ENCODE measurements at places on chromosomes 12 and 14.

DNA sequence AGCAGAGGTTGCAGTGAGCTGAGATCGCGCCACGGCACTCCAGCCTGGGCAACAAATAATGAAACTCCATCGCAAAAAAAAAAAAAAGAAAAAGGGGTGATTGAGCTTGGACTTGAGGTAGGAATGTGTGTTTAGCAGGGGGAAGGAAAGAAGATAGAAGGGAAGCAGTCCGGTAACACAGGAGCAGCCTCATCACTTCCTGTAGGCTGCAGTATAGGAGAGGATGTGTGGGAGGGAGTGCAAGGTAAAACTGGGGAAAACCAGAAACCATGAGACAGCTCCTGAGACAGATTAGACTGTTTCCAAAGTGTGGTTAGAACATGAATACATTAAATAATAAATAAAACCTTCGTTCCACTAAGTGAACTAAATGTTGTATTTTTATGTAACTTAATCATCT is 49.2 kb downstream of the FGD4 start:
- DNase-seq = no peak

DNA sequence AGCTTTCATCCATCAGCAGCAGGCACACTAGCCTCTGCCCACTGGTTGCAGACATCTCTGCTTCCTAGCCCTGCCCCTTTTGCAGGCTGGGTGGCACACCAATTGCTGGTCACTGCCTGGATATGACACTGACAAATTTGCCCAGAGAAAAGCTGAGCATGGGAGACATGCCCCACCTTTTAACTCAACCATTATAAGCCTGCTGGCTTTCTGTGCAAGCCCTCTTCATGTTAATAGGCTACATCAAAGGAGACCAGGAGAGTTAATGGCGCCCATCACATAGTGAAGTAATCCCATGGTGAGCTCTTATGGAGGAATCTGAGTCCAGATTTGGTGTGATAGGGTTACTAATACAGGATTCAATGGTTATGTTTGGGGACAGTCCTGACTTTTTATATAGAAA is 139.2 kb downstream of the KICS2 start:
- no peak for DNase-seq

DNA sequence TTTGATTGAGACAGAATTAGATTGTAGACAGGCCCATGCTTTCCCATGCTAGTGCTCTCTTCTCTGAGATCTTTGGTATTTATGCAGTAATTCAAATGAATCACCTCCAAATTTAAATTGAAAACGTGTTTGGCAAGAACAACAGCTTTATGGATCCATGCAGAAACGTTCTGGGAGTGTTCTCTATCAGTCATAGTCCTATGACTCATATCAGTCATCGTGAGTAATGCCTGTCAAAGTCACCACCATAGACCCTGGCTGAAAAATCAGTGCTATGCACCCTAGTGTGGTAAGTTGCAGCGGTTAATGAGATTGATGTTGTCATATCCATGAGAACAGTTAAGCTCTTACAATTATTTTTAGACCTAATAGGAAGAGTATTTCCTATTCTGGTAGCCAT is 90.1 kb upstream of the FOXG1 start:
- no peak for DNase-seq

- no peak for DNase-seq
Observed at GRCh38 chr14:36361210-36361853, 40.9 kb upstream of the MBIP start.

- DNase-seq = no peak
Observed at GRCh38 chr14:85675957-85676356, 146.0 kb downstream of the FLRT2 start.

DNA sequence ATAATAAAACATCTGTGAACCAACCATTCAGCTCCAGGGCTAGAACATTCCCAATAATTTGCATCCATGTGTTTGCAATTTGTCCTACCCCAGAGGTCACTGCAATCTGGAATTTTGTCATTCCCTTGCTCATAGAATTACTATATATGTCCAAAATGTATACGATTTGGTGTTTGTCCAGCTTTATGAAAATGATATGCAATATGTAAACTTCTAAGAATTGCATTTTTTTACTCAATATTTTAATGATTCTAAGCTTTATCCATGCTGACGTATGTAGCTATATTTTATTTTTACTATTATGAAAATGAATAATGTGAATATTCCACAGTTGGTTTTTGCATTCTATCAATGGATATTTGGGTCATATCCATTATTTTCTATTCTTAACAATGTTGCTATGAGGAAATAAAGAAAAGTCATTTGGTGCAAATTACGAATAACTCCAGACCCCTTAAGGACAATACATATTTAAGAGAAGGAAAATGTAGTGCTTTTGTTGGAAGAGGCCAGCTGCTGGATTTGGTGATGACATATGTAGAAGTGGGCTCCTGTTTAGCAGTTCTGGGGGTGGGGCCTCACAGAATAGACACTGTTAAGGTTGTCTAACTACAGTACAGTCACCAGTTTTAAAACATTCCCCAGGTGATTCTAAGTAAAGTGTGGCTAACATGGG is 139.4 kb downstream of the SLC38A4 start:
- DNase-seq = no peak

DNA sequence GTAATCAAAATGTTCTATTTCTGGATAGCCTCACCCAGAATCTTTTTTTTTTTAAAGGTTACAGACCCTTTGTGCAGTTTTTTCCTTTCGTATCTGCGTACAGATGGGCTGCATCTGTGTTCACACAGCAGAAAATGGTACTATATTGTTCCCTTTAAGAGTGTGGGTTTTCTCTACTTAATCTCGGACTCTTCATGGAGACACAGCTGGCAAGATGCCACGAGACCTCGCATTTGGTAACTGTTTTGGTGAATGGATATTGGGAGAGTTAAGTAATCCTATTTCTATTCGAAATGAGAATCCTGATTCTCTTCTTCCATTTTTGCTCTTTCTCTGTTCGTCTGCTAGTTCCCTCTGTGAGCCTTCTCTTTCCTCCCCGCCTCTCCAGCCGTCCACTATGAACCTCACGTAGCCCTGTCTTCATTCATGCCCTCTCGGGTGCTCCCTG is 85.7 kb downstream of the SAMD4A start:
- no peak for DNase-seq

DNA sequence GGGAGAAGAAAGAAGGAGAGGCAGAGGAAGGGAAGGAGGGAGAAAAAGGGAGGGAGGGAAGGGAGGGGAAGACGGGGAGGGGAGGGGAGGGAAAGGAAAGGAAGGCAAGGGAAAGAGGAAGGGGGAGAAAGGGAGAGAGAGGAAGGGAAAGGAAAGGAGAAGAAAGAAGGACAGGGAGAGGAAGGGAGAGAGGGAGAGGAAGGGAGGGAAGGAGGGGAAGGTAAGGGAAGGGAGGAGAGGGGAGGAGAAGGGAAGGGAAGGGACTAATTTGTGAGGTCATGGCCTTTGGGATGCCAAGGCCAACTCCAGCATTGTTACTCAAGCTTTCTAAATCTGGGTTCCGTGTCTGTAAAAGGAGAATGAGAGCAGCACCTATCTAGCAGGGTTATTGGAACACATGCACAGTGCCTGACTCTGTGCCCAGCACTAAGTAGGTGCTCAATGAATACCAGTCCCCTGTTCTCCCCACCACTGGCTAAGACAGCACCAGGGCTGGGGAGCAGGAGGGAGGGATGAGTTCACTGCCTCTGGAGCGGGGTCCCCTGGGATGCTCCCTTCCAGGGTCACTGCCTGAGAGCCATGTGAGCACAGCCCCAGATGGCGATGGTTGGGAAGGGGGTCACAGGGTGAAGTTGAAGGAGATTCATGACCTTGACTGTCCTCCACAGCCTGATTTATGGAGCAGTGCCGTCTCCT is 560.1 kb upstream of the TBX3 start:
- DNase-seq = no peak

- DNase-seq = peak; percentile 64
Observed at GRCh38 chr12:69330475-69331473, 17.4 kb upstream of the LYZ start.

DNA sequence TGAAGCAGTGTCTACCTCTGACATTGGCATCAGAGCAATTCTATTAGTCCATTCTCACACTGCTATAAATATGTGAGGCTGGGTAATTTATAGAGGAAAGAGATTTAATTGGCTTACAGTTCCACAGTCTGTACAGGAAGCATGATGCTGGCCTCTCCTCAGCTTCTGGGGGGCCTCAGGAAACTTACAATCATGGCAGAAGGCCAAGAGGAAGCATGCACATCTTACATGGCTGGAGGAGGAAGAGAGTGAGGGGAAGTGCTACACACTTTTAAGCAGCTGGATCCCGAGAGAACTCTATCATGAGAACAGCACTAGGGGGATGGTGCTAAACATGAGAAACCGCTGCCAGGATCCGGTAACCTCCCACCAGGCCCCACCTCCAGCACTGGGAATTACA is 25.7 kb upstream of the SEL1L start:
- DNase-seq = no peak

DNA sequence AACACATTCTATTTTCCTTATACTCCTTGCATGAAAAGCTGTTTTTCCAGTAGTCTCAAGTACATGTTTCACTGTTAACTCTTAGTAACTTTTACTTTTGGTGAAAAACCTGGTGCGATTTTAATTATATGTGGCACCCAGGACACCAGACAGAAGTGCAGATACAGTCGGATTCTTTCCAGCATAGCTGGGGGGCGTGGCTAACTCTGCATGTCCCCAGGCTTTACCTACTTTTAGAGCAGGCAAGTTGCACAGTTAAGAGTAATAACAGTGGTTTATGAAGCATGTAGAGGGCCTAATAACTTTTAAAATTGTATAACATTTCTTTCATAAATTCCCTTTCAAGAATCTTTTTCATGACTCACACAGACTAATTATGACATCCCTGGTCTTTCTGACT is 70.7 kb downstream of the HSD17B6 start:
- no peak for DNase-seq

GRCh38 chr12:26400627-26401026 is 205.3 kb downstream of the SSPN start:
- no peak for DNase-seq

- DNase-seq = peak; percentile 14
Observed at GRCh38 chr14:21768116-21768874, 94.7 kb upstream of the OR4E1 start.

DNA sequence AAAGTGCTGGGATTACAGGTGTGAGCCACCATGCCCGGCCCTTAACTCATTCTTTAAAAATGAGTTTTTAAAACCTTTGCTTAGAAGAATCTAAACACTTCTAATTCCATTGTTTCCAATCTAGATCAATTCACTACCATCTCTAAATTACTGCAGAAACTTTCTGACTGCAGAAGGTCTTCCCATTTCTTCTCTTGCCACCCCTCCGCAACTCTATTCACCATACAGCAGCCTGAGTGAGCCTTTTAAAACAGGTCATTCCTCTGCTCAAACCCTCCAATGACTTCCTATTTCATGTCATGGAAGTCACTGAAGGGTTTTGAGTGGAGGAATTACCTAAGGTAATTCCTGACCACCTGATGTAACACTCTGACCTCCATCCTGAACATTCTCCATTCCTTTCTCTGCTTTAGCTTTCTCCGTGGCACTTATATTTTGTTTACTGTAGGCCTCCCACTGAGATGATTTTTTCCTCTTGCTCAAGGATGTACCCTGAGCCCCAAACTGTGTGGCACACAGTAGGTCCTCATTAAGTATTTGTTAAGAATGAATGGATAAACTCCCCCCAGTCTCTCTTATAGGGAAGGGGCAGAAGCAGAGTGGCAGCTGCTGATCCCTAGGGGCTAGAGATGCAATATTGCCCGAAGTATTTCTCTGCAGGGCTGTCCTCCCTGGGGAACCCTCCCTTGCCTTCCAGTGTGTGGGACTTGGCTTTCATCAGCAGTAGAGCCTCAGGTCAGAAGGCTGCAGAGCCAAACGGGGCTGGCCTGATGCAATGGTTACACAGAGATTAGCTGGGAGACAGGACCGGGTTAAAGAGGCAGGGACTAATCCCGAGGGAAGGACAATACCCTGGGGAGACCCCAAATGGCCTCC is 1.2 kb downstream of the DDIT3 start:
- peak; percentile 33 for DNase-seq

GRCh38 chr12:131939007-131939406 is 9.9 kb downstream of the PUS1 start:
- no peak for DNase-seq

DNA sequence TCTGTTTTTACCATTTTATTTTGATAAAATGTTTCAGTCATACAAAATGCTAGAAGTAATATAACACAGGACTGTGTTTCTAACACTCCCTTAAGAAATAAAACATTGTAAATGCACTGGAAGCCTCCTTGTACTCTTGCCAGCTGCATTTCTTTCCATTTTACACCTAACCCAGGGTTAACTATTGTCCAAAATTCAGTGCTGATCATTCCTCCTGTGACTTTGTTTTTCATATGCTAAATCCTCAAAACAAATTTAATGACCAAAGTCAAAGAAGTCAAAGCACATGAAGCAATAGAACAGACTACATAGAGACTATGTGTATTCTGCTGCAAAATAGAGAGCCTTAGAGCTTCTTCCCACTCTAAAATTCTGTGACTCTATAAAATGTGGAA is 420.3 kb upstream of the PRICKLE1 start:
- DNase-seq = no peak

DNA sequence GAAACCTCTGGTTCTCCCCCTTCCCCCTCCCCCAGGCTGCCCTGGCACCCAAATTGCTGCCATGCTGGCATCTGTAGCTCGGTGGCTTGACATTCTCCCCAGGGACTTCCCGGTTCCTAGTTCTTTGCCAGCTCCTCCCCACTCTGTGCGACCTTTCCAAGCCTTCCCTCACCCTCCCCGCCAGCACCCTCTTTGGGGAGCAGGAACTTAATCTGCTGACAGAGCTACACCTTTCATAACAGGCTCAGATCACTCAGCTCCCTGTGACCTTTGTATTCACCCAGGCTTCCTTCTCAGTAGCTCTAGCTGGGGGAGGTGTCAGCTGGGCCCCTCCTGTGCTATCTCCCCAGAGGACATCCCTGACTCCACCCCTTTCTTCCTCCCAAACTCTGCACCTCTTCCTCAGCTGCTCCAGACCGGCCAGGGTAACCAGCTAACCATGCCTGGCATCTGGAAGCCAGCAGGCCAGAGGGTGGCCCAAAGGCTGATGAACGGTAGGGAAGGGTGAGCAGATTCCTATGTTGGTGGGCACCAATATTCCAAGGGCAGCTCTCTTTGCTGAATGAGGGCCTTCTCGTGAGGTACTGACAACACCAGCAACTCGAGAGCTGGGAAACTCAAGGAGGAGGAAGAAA is 1.8 kb upstream of the COX14 start:
- no peak for DNase-seq

DNA sequence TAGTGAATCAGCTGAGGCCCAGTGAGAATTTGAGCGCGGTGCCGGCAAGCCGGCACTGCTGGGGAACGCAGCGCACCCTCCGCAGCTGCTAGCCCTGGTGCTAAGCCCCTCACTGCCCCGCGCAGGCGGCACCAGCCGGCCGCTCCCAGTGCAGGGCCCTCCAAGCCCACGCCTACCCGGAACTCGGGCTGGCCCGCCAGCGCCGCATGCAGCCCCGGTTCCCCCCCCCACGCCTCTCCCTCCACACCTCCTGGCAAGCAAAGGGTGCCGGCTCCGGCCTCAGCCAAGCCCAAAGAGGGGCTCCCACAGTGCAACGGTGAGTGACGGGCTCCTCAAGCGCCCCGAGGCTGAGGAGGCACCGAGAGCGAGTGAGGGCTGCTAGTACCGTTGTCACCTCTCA is 54.5 kb upstream of the VASH1 start:
- no peak for DNase-seq

- peak; percentile 17 for DNase-seq
Observed at GRCh38 chr12:54988402-54989054, 4.0 kb upstream of the TESPA1 start.

GRCh38 chr14:96622926-96623325 is 120.7 kb downstream of the PAPOLA start:
- no peak for DNase-seq

All from stimulated activated CD4-positive, alpha-beta T cell treated with anti-CD3 and anti-CD28 coated beads, Interleukin-15, amount 100 ng/mL, for 24 hours (primary cell).